Naive thymus-derived CD8-positive, alpha-beta T cell (primary cell): ENCODE measurements at places on chromosomes 1 and 21. TPM values are rescaled to one million over a fixed set of nuclear protein-coding genes. Genes with fewer than 3 reads are reported as not detected.

DNA sequence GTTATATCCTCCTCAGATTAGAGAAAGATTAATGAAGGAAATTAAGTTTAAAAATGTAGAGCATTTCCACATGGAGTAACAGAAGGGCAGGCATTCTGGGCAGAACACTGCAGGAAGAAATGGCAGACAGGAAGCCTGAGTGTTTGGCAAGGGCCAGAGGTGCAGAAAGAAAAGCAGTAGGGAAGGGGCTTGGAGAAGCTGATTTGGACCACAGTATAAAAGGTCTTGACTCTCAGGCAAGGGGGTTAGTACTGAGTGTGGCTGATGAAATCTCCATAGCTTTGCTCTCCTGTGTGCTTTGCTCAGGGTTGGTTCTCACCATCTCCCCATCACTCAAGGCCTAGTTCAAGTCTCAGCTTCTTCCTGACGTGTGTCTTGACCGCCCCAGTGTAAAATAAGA lies 80.2 kb downstream of the SLC45A1 start:
- DNase-seq = no peak

GRCh38 chr1:207946756-207947155 lies 35.8 kb upstream of the CD34 start:
- no peak for DNase-seq

DNA sequence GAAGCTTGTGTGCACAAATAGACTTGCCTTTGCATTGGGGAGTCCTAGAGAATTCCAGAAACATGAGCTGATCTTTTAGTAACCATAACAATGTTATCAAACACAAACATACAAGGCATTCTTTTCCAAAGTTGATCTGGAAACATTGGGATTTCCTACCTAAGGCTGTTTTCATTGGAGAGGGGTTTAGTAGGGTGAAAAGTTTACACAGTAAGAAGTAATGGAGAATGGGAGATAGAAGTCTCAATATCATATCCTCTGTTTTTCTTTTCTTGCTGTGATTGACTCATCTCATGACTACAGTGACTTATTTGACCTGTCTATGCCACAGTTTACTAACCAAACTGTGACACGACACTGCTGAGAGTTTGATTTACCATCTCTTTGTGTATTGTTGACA lies 65.6 kb upstream of the PLA2G4A start:
- DNase-seq = no peak

- no peak for DNase-seq
These were observed 24.4 kb upstream of the DOCK7 start for GRCh38 chr1:62712336-62713243.

DNA sequence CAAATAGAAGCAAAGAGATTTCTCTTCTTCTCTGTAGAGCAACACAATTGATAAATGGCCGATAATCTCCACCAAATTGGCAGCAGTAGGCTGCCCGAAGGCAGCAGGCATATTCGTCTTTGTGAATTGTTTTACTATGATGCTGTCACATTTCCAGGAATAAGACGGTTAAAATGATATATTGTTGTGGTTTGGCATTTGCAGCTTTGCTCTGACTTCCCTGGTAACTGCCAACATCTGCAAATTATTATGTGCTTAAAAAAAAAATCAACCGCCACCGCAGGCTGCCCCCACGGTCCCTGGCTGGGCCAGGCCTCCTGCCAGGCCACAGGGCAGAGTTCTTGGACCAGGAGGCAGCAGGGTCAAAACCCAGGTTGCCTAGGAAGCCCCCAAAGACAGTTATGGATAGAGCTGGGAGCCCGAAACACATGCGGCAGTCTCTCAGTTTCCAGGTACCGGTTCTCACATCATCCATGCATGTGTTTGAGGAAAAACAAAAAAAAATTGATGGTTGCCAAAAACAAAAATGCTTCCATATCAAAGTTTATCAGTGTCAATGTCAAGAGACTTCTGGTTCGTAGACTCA lies 179.3 kb downstream of the ETS2 start:
- no peak for DNase-seq

- DNase-seq = no peak
These were observed 58.4 kb upstream of the EPS8L3 start for GRCh38 chr1:109821831-109822745.

DNA sequence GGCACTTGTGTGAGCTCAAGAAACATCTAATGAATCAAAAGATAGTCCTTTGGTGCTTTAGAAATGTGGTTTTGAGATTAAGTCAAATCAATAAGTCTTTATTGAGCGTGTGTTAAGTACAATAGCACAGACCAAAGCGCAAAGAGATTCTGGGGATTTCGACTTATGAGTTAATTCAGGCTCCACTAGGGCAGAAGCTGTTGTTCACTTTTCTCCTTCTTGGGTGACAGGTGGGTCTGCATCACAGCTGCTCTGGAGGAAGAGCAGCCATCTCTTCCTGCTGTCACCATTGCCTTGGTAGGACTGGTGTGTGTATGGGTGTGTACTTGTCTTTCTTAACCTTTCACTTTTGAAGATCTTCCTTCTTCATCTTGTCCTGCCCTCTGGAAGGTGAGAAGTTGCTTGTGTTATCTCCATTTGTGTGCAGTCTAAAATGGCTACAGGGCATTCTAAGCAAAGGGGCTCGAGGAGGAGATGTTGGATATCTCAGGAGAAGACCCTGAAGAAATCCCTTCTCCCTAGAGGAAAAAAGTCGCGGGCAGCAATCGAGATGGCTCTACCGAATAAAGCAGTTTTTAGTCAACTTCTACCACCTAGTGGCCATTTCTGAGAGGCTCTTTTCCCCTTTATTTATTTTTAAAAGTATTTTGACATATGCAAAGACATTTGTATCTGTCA lies 22.9 kb upstream of the DISC1 start:
- DNase-seq = peak; percentile 74

DNA sequence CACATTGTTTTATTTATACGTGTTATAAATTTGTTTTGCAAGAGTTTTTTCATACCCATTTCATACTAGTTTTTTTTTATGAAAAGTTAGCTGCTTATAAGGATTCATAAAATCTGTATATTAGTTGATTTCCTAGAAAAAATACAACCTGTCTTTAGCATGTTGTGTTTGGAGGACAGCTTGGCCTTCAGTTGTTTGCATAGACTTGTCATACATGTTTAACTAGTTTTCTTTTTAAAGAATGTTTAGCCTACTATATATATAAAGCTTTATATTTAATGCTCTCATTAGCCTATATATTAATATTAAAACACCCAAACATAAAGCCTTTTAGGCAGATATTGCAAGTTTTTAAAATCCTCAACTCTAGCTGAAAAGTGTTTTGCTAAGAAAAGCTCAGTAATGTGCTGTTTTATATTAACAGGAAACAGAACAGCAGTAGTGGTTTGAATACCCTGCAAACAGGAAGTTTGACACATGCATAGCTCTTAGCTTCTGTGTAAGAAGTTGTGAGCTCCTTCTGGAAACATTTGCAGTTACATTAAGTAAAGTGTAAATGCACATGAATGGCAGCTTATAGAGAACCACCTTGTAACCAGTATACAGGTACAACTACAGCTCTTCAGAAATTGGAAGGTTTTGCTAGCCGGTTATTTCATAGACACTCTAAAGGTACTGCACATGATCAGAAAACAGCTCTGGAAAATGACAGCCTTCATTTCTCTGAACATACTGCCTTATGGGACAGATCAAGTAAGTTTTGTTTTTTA lies at the start of gene PRKACB:
Gene PRKACB, plus strand, starts transcription at position 476 of the 770 bp plus-strand sequence. Its CDS starts 91 bp downstream, at position 567.
- no peak for DNase-seq

- DNase-seq = no peak
These were observed 61.1 kb upstream of the LAPTM5 start for GRCh38 chr1:30818568-30819243.

DNA sequence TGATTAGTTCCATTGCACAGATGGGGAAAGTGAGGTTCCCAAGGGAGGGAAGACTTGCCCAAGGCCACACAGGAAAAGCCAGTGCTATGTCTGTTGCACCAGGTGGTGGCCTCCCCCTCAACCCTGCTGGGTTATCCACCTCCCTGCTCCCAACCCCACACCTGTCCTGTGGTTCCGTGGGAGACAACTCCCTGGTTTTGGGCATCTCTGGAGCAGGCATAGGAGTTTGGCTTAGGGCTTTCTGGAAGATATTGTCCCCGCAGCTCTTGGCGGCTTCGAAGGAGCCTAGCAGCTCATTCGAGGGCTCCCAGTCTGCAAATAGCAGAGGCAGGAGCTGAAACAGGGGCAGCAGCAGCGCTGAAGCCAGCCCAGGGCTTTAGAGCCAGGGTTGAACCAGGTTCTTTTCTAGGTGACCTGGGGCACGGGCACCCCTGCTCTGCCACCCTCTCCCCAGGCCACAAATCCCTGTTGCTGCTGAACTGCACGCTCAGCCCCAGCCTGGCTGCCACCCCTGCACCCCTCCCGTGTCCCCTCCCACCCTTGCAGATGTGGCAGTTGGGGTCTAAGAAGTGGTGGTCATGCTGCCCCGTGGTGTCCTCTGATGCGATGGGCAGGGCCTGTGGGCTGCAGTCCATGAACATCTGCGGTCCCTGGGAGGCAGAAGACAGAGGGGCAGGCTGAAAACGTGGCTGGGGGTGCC lies 22.1 kb downstream of the SPOCD1 start:
- DNase-seq = no peak

RAP1GAP gene
- not detected for polyA plus RNA-seq

EFNA1 gene
- polyA plus RNA-seq = 7.7 TPM
